Activated CD8-positive, alpha-beta memory T cell treated with anti-CD3 and anti-CD28 coated beads for 24 hours (primary cell): ENCODE measurements at places on chromosomes 2 and 18.

- DNase-seq = no peak
Observed at GRCh38 chr2:142918624-142919023, 41.2 kb downstream of the KYNU start.

DNA sequence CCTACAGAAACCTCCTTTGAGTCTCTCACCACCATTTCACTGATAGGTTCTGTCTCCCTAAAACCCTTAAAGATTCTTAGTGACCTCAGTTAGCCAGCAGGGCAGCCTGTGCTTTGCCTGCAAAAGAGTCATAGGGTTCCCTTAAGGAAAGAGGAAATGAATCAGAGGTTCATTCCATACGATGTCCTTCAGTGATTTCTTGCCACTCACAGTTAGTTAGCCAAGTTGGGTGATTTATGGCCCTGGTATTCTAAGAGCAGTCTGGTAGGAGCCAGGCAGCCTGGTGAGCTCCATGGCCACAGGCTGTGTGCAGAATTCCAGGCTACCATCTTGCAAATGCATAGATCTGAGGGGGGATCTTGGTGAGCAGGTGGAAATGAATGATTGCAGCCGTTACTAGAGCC lies 18.7 kb upstream of the CCBE1 start:
- DNase-seq = no peak

GRCh38 chr2:134217924-134218323 lies 35.9 kb upstream of the MGAT5 start:
- DNase-seq = no peak

GRCh38 chr2:85935746-85936208 lies 47.0 kb upstream of the ST3GAL5 start:
- DNase-seq = no peak

DNA sequence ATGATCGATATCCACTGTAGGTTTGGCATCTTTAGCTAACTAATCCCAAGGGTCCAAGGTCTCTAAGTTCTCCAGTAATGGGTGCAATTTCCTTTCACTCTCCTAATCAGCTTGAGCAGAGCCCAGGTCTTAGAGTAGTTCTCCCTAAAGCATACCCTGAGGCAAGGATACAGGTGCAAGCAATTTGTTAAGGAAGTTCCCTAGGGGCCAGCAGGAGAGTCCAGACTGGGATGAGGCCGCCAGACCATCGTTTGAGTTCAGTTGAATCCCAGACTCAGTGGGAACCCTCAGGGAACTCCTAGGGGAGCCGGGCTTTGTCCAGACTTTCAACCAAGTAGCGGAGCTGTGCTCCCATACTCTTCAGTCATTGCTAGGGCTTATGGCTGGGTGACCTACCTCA lies 835.4 kb upstream of the CDH2 start:
- DNase-seq = no peak

DNA sequence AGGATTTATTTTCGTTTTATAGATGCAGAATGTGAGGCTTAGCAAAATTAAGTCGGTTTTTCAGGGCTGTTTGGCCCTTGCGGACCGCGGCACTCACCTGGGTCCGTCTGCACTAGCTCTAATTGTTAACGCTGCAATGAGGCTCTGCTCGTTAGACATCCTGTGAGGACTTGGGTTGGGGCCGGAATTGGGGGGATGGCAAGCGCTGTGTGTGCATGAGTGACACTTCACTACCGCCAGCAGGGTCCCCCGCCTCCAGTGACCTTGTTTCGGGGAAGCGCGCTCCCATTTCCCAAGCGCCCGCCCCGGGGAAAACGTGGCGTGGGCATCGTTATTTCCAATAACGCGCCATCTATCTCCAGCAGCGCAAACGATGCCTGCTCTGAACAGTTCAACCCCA lies 54.2 kb downstream of the KCNG2 start:
- peak; percentile 30 for DNase-seq

DNA sequence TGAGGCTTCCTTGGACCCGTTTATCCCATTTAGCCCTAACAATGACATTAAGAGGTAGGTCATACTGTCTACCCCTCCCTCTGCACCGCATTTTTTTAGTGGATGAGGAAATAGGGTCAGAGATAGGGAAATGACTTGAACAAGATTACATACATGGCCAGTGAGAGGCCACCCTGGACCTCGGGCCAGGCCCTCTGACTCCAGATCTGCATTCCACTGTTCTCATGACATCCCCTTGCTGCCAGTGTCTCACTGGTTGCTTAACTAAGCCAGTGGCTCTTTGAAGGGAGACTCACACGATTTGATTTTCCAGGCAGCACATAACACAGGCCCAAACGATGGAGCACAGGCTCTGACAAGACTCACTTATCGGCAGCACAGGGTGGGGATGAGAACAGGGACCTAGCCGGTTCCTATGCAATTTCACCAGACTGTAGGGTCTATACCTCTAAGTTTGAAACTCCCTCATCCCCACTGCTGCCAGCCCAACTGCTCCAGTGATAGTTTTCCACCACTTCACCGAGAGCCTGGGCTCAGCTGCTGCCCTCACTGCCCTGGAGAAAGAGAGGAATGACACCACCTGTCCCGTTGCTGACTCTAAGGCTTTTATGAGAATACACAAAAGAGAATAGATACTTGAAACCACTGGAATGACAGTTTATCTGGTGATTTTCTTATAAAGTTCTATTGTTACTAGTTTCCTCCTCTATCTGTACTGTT lies 82.5 kb downstream of the TMEM247 start:
- no peak for DNase-seq

DNA sequence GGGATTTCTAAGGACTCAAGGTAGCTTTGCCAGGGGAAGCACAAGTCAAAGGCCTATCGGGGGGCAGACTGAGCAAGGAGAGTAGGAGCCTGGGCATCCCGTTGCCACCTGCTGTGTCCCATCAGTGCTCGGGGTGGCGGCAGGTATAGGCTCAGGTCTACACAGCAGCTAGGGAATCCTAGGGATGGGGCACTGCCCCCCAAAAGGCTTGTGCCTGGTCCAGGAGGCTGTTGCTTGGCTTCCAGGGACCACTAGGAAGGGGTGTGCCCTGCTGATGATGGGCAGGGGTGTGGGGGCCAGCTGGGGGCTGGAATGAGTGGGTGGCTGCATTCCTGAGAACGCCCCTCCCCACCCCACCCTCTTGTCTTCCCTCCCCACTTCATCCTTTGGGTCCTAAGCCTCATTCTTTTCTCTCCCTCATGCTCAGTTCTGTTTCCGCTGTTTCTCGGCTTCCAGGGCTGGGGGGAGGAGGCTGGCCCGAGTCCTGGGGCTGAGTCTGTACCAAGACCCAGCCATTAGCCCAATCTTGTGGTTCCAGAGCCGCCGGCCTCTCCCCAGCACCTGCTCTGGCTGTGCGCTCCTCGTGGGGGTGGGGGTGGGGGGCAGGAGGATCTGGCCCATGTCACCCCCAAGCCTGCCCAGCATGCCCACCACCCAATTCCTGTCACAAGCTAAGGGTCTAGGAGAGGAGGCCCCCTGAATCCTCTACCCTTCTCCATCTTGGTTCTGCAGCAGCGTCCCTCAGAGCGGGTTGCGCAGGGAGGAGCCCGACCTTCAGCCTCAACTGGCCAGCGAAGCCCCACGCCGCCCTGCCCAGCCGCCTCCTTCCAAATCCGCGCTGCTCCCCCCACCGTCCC lies 12.8 kb downstream of the SPEG start:
- DNase-seq = no peak

- no peak for DNase-seq
Observed at GRCh38 chr2:88933980-88934379, 242.5 kb downstream of the RPIA start.

- no peak for DNase-seq
Observed at GRCh38 chr18:62809900-62810299, 94.6 kb downstream of the PHLPP1 start.

GRCh38 chr18:13681701-13682100 lies 44.7 kb downstream of the FAM210A start:
- no peak for DNase-seq

DNA sequence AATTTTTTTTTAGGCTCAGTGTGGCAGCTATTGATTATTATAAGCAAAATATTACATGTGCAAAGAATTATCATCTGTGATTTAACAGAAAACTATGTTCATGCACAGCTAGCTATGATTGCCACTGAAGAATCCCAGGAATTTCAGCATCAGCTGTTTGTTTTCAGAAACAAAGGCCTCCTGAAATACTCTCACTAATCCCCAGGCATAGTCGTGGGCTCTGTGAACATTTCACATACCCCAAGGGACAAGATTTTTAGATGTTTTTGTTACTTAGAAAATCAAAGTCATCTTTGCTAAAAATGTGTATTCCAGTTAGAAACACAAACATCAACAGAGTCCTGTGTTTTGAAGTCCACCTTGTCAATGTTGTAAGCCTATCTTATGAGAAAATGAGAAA lies 156.1 kb downstream of the MYO1B start:
- no peak for DNase-seq

DNA sequence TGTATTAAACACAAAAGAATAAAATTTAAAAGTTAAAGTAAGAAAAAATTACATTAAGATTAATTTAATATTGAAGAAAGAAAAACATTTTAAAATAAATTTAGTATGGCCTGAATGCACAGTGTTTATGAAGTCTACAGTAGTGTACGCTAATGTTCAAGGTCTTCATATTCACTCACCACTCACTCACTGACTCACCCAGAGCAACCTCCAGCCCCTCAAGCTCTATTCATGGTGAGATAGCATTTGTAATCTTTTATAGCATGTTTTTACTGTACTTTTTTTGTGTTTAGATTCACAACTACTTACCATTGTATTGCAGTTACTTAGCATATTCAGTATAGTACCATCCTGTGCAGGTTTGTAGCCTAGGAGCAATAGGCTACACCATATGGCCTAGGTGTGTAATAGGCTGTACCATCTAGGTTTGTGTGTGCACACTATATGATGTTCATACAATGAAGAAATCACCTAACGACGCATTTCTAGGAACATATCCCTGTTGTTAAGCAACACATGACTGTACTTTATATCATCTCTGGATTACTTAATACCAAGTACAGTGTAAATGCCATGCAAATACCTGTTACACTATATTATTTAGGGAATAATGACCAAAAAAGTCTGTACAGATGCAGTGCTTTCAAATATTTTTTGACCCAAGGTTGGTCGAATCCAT lies 144.0 kb upstream of the IL1R2 start:
- no peak for DNase-seq

DNA sequence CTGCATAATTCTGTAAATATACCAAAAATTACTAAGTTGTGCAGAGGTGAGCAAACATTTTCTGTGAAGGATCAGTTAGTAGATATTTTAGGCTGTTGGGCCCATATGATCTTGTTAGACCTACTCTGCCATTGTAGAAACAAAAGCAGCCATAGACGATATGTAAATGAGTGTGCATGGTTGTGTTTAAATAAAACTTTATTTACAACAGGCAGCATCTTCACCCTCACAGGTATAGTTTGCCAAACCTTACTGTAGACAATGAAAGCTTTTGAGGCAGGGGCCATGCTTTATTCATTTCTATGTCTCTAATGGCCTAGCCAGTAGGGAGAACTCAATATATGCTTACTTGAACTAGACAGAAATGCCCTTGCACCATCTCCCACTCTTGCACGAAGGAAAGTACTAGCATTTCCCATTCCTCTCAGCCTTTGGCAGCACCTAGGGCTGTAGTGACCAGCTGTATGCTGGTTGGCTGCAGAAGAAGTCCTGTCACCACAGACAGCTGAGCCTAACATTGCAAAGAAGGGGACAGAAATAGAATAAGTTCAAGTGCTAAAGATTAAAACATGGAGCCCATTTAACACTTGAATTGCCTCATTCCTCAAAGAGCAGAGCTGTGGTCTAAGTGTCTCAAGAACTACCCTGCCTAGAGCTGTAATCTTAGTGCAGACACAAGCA lies 305.1 kb upstream of the MGAT5 start:
- DNase-seq = no peak

GRCh38 chr2:238254095-238254723 lies 14.4 kb upstream of the HES6 start:
- no peak for DNase-seq

DNA sequence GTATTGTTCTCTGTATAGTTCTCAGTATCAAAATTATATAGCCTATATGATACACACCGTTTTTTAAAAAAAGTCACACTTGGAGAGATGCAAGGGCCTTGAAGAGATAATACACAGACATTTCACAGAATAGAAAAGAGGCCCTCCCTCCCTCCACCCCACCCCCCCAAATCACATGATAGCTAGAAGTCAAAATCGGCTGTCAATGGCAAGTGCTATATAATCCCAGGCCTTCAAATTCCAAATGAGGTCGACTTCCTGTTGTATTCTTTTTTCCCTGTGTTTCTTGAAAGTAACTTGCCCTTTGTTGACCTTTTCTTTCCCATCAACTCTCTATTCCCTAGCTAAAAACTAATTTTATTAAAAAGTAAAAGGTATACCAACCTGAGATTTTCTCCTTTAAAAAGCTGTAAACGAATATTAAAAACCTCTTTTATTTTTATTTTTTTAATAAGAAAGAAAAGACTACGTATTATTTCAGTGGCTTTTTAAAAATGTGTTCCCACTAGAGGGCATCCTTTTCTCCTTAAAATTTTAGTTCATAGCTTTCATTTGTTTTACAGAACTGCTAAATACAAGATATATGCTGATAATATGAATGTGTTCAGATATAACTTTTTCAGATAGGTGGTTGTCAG lies 46.6 kb downstream of the KCMF1 start:
- DNase-seq = no peak

GRCh38 chr2:239948100-239948881 lies 76.9 kb downstream of the NDUFA10 start:
- DNase-seq = no peak

GRCh38 chr2:58291726-58292438 lies 50.8 kb upstream of the FANCL start:
- DNase-seq = no peak

GRCh38 chr2:219218217-219218731 lies 484 bp downstream of the ABCB6 start:
- no peak for DNase-seq

DNA sequence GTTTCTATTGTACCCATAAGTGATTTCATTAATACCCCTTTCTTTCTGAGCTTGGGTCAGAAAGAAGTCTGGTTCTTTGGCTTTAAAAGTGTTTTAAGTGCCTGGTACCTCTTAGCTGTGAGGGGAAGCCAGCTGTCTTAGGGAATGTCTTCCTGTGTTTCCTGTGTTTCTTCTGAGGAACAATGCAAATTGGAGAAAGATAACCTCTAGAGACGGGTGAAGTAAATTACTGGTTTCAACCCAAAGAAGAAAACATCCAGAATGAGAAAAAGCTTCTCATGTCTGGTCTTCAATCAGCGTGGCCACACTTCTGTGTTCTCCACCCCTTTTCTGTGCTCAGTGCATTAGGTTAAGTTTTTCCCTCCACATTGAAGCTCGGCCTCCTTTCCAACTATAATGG lies 10.2 kb upstream of the CHN1 start:
- DNase-seq = no peak

- no peak for DNase-seq
Observed at GRCh38 chr2:232389327-232389726, 10.8 kb downstream of the ALPP start.

GRCh38 chr2:127678531-127678930 lies 3.2 kb upstream of the LIMS2 start:
- DNase-seq = no peak
